ENCODE measurements at places on chromosomes 1 and 21.

DNA sequence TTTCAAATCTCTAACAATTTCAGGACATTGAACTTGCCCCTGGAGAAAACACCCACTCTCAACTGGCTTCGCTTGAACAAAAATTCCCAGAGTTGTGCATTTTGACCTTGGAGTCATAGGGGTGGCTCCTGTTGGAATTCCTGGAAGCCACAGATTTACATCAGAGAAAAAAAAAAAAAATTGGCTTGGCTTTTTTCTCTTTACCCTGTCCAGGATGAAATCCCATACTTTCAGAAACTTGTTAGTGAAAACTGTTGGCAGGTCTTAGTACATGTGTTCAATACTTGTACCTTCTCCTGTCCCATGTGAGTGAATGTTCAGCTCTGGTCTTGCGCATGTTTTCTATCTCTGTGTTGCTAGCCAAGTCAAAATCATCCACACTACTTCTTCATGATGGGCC lies 228.8 kb downstream of the TGFB2 start:
- no peak for DNase-seq

- no peak for DNase-seq
Observed at GRCh38 chr1:30704271-30704670, 19.1 kb downstream of the MATN1 start.

DNA sequence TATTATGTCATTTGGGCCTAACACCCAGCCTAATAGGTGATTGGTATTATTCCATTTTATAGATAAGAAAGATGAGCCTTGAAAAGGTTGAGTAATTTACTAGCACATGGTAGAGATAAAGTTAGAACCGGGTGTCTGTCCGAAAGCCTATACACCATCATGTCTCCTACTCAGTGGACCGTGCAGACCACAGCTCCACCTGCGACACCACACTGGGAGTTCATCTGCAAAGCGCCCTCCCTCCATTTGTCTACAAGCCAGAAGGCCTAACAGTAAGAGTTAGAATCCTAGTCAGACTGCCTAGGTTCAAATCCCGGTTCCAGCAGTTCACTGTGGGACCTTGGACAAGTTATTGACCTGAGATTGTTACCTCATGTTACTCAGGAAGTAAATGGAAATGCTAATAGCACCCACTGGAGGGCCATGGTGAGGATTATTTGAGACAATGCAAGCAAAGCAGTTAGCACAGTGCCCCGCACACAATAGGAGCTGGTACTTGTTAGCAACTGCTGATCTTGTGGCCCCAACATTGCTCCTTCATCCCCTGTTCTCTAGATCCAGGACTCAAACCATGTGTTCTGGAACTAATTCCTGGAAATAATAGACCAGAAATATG lies 20.5 kb downstream of the ARMH1 start:
- DNase-seq: no peak

DNA sequence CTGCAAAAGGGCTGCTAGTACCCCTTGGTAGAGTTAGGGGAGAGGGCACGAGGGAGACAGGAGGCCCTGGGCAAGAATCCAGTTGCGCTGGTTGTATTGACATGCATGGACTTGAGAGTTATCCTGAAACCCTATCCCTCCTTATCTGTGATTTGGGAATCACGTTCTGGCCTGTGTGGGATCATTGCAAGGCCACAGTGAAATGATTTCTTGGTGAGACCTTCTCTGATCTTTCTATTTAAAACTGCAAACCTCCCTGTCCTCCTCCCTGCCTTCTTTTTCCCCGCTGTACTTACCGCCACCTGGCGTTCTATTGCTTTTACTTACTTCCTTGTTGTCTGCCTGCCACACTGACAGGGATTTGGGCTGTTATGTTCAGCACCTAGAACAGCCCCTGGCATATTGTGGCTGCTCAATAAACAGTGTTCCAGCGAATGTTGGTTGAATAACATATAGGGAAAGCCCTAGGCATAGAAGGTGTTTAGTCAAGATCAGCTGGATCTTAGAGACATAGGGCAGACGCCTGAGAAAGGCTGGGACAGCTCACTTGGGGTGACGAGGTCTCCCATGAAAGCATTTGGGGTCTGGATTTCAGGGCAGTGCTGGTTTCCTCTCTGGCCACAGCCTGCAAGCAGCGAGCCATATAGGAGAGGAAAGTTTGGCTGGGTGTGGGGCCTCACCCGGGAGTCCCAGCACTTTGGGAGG lies 25.6 kb downstream of the ALPL start:
- DNase-seq: no peak

- DNase-seq: no peak
Observed at GRCh38 chr1:65230731-65231481, 78.4 kb upstream of the DNAJC6 start.

- DNase-seq: no peak
Observed at GRCh38 chr1:61269602-61270001, 187.2 kb downstream of the NFIA start.

DNA sequence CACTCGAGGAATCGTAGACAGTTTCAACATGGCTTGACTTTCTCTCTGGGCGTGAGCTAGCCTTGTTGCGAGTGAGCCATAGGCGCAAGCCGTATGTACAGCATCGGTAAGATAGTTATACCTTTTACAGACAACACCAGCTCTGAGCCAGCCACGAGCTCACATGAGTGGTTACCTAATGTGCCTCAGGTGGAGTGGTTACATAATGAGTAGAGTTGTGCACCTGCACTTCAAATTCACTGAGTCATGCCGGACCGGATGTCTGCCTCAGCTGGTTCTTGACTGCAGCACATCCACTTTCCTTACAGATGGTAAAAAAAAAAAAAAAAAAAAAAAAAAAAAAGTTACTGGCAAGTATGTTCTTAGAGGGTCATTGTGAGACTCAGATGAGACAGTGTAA lies 360.4 kb upstream of the NR5A2 start:
- DNase-seq: no peak

GRCh38 chr1:41955461-41956159 lies 36.9 kb upstream of the HIVEP3 start:
- DNase-seq: no peak

DNA sequence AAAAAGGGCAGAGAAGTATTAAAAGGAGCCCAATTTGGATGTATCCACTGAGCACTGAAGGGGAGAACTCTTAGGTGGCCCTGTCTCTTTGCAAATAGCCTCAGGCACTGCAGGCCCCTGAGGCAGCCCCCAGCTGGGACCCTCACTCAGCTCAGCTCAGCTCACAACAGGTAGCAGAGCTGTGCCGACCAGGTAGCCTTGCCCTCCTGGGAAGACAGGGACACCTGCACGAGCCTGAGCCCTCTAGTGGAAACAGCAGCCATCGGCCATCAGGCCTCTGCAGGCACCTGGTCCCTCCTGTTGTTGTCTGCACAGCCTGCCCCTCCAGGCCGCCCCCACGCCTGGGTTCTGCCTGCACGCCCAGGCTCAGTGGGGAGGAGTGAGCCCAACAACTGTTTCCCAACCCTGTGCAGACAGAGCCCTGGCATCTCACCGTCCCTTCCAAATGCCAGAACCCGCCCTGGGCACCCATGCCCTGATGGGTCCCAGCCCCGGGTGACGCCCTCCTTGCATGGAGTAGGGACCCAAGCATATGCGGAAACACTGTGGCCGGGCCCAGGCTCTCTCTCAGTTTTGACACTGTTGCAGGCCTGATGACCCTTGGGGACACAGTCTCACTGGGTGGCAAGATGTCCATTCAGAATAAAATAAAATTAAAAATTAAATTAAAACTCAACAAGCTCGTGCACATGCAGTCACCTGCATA lies 60.0 kb upstream of the AJAP1 start:
- DNase-seq: no peak

GRCh38 chr1:151641229-151641628 lies 29.4 kb downstream of the SNX27 start:
- no peak for DNase-seq

DNA sequence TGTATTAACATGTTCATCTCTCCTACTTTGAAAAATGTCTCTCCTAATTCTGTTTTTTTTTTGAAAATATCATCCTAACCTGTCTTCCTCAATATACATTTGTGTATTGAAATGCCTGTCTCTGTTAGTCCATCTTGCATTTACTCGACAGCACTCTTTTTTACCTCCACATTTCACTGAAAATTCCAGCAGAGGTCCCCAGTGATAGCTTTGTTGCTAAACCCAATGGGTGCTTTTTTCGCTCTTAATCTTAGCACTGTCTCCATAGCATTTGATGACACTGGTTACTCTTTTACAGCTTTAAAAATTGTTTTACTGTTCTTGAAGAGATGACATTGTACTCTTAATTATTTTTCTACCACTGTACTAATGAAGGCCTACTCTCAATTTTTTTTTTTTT lies 10.8 kb downstream of the OSBPL9 start:
- no peak for DNase-seq
